Activated T-helper 1 cell treated with Interleukin-2 at 50 U/mL for 16 hours (primary cell): ENCODE measurements at places on chromosomes 6 and 20.

DNA sequence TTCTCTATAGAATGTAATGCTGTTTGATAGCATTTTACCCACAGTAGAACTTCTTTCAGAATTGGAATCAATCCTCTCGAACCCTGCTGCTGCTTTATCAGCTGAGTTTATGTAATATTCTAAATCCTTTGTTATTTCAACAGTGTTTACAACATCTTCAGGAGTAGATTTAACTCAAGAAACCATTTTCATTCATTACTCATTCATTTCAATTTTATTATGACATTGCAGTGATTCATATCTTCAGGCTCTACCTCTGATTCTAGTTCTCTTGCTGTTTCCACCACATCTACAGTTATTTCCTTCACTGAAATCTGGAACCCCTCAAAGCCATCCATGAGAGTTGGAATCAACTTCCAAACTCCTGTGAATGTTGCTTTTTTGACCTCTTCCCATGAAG is 93.7 kb downstream of the ZFAND3 start:
- DNase-seq = no peak

GRCh38 chr6:47630587-47630986 is 67.8 kb upstream of the ADGRF4 start:
- no peak for DNase-seq

- DNase-seq = no peak
These were observed 124.6 kb downstream of the REV3L start for GRCh38 chr6:111358454-111358853.

DNA sequence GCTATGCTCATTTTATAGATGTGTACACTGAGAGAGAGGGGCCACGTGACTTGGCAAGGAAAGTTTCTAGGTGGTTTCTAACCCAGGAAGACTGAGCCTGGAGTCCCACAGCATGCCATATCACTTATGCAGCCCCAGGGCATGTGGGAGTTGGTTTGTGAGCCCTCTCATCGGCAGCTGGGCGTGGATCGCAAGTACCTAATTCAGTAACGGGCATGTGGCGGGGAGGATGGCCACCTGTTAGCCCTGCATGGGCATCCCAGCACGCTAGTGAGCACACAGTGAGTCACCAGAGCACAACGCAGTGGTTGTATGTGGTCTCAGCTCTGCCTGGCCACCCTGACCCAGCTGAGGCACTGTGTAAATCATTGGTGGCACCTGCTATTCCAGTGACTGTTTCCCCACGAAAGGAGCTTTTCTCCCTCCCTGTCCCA is 88.3 kb downstream of the NINL start:
- no peak for DNase-seq

DNA sequence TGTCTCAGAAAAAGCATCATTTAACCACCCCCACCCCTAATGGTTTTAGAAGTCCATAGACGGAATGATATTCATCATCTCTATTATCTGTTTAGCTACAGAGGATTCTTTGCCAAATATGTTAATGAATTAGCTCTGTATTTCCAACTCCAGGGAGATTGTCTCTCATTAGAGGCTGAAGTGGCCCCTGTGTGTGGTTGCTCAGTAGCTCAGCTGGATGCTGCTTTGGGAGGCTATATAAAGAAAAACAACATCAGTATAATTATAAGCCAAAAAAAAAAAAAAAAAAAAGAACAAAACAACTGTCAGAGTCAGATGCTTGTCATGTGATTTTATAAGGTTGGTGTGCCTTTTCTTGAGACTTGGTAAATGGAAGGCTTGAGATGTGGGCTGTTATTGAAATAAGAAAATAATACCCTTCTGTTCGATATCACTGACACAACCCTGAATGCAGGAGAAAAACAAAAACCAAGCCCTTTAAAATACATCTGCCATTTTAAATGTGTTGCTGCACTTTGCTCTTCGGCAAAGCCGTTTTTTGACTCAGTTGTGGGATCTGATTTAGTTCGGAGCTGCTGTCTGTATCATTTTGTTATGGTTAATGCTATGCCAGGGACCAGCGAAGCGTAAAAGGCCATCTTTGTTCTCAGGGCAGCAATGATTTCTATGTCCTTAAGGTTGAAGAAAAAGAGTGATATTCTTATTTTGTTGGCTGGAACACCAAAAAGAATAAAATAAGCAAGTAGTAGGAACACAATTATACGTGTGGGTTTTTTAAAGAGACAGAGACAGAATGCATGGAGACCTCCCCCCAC is 422.6 kb downstream of the QKI start:
- no peak for DNase-seq

DNA sequence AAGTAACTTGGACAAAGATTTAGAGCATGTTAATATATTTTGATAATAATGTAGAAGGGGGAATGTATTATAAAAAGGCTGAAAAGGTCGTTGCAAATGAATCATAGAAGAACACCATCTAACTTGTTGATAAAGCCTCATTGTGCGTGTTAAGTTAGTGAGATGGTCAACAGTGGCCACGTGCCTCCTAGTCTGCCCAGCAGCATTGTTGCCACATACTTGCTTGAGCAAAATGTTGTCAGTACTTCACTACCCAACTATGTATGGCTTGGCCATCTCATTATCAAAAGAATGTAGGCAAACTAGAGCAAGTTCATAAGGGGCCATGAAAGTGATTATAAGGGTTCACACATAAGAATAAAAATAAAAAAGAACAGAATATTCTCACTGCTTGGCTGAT is 84.6 kb downstream of the PHACTR1 start:
- no peak for DNase-seq

- no peak for DNase-seq
These were observed 469.7 kb downstream of the CDKAL1 start for GRCh38 chr6:21003780-21004541.

DNA sequence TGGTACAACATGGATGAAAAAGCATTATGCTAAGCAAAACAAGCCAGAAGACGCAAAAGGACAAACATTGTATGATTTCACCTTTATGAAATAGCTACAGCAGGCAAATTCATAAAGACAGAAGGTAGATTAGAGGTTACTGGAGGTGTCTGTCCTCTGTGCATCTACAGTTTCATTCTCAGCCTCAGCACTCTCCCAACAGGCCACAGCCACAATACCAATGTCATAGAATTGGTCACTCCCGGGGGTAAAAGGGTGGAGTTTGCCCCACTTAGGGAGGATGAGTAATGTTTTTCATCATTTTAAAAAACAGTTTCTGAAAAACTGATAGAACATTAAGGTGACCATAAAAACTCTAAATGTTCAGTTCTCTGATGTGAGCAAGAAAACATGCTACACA is 17.2 kb upstream of the TMX4 start:
- DNase-seq = no peak

DNA sequence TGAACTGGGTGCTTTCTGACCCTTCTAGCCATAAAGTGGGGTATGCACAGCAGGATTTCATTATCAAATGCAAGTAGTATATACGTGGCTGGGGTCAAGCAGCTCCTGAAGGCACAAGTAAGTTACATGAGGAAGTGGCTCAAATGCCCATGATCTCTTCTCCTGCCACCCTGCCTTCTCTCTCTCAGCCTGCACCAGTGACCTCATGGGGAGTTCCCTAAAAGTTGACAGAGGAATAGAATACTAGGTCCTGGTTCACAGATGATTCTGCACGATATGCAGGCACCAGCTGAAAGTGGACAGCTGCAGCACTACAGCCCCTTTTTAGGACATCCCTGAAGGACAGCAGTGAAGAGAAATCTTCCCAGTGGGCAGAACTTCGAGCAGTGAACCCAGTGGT is 282.0 kb downstream of the BCKDHB start:
- DNase-seq = no peak

DNA sequence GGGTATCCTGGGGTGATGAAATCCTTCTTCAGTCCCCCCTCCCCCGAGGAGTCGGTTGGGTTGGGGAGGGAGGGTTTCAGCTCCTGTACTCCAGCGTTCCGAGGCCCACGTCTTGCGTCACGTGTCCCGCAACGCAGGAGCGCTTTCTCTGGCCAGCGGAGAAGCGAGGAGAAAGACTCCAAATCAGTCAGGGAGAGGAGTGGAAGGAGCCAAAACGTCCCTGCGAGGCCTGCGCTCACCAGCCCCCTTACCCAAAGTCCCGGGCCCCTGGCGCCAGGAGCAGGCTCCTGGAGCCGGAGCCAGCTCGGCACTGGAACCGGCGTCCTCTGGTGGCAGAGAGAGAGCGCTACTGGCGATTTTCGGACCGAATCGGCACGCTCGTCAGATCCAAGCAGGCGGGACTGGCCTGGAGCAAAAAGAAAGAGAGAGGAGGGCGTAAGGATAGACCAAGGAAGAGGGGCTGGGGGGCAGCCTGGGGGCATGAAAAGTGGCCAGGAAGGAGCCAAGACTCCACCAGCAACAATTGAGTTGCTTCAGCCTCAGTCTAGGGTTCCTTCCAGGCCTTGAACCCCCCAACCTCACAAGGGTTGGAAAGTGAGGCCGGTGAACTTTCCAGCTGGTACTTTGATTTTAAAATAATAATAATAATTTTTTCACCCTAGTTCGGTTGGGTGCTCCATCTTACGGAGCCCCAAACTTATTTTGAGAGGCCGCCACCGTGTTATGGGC is at the start of gene GNAS:
Gene GNAS, plus strand, starts transcription at position 174 of the 729 bp plus-strand sequence.
- DNase-seq = peak; percentile 37

- DNase-seq = no peak
These were observed 51.5 kb downstream of the TRERF1 start for GRCh38 chr6:42400061-42400760.

DNA sequence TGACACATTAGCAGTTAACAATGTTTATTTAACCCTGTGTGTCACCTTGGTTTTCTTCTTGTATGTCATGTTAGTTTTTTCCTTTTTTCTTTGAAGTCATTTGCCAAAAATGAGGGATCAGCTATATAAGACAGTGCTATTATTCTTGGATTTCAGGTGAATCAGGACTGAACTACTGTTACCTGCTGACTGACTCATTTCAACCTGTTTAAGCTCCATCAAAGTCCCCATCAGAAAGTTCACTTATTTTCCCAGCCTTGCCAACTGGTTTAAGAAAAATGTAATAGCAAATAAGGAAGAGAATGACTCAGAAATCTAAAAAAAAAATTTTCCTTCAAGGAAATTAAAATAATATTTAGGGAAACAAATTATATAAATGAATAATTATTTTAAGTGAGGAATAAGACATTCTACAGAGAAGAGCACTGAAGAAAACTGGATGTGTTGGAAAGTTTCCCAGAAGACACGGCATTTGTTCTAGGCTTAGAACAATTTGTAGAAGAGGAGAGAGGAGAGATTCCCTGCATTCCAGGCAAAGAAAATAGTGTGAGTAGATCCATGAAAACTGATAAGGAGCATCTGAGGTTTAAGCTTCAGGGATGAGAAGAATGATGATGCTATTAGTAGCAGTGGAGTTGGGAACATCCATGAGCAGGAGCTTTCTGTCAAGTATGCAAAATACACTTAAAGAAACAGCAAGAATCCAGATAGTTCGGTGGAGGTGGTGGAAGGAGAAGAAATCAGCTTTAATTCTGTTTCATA is 84.9 kb upstream of the SIM1 start:
- DNase-seq = no peak

DNA sequence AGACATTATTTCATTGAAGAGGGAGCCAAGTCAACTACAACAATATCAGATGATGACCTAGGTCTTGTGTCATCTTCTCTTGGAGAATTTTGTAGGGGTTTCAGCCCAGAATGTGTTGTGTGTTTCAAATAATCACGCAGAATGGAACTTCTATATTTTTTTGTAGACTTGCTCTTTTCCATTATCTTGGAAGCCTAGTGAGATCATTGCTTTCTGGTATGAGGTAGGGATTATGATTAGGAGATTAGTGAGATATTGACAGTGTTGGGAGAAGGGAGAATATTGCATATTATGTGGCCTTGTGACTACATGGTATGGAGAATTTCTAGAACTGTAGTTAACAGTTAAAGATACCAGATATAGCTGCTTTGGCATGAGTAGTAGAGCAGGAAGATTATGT is 423.6 kb upstream of the PLCB4 start:
- DNase-seq = no peak

- no peak for DNase-seq
These were observed 161.1 kb upstream of the EPHA7 start for GRCh38 chr6:93580446-93580845.

- DNase-seq = no peak
These were observed 70.2 kb downstream of the SNX9 start for GRCh38 chr6:157893238-157893637.

DNA sequence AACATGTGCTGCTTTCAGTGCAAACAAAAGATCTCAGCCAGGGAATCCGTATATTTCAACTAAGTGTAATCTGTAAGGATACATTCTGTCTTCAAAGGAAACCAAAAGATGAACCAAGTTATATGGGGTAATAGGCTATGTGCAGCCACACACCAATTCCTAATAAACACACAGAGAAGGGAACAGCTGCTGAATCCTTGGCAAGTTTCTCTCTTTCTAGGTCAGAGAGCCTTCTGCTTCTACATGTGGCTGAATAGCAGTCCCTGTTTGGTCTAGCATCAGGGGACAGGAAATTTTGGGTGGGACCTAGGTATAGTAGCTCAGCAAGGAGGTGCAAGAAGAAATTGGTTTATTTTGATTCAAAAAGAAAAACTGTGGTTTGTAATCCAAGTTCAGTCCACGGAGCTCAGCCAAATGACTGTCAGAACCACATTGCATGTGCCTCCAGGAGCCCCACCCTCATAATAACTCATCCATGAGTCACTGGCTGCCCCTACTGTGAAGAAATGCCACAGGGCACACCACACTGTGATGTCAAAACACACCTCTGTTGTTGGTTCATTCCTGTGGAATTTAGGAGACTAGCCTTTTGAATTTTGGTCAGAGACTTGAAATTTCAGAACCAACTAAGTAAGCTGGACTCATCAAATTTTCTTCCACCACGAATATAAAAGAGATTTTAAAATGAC is 21.1 kb downstream of the SPTLC3 start:
- no peak for DNase-seq

- DNase-seq = no peak
These were observed 180.7 kb upstream of the UST start for GRCh38 chr6:148565930-148566663.

GRCh38 chr20:833121-833449 is 430 bp upstream of the FAM110A start:
- DNase-seq = no peak

GRCh38 chr20:59835448-59836395 is 97.7 kb downstream of the SYCP2 start:
- no peak for DNase-seq

GRCh38 chr6:97656236-97656635 is 373.2 kb upstream of the MMS22L start:
- no peak for DNase-seq

DNA sequence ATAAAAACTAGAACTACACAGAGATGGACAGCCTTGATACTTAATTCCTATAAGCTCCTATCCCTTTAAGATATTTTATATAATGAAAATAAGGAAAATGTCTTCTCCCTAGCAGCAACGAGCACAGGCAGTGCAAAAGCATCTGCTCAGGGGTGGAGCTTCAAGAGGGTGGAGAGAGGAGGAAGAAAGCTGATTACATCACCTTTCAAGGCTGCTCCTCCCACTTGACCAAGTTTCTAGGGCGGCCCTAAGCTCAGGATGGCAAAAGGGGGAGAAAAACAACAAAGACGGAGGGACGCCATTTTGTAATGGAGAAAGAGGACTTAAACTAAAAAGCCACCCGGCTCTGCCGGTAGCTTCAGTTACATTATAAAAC is 2.2 kb downstream of the PPP1R10 start:
- DNase-seq = peak; percentile 72

GRCh38 chr6:9461188-9461587 is 953.7 kb downstream of the TFAP2A start:
- DNase-seq = no peak

- no peak for DNase-seq
These were observed 230.7 kb downstream of the TFAP2C start for GRCh38 chr20:56859801-56860261.

GRCh38 chr6:124868481-124868880 is 93.8 kb upstream of the RNF217 start:
- DNase-seq = no peak

GRCh38 chr20:62216636-62217566 is 3.2 kb downstream of the HRH3 start:
- no peak for DNase-seq

GRCh38 chr20:57964011-57964862 is 254.4 kb upstream of the PMEPA1 start:
- DNase-seq = no peak
